ENCODE measurements at places on chromosomes 6 and 20.

GRCh38 chr6:157861814-157862213, 38.8 kb downstream of the SNX9 start:
- DNase-seq = no peak

GRCh38 chr6:56404599-56404998, 157.2 kb upstream of the COL21A1 start:
- DNase-seq = no peak

- DNase-seq = no peak
Measured at GRCh38 chr6:112085286-112086065, 1.8 kb downstream of the TUBE1 start.

GRCh38 chr20:54227241-54227640, 19.4 kb downstream of the PFDN4 start:
- DNase-seq = no peak

GRCh38 chr20:63128956-63129355, 87.0 kb downstream of the YTHDF1 start:
- DNase-seq = no peak

GRCh38 chr20:38078084-38078483, 44.5 kb downstream of the RPRD1B start:
- no peak for DNase-seq

- no peak for DNase-seq
Measured at GRCh38 chr6:37709932-37710555, 12.4 kb upstream of the MDGA1 start.

DNA sequence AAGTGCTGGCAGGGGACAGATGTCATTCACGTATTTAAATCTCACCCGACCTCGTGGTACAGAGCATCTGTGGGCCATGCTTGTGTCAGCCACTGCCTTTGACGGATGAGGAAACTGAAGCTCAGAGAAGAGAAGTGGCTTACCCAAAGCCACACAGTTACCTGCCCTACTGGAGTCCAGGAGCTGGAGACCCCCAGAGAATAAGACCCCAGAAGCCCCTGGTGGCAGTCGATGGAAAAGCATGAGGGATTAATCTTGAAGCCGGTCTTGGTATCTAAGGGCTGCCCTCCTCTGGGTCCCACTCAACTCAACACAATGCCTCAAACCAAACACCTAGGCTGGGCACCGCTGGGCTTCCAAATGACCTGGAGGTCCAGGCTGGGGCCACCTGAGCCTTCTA, 83.1 kb downstream of the GRM4 start:
- DNase-seq = no peak

GRCh38 chr20:46683011-46683667, 6.1 kb downstream of the TP53RK start:
- DNase-seq = no peak

- no peak for DNase-seq
Measured at GRCh38 chr20:58657986-58658385, 6.9 kb downstream of the STX16 start.

DNA sequence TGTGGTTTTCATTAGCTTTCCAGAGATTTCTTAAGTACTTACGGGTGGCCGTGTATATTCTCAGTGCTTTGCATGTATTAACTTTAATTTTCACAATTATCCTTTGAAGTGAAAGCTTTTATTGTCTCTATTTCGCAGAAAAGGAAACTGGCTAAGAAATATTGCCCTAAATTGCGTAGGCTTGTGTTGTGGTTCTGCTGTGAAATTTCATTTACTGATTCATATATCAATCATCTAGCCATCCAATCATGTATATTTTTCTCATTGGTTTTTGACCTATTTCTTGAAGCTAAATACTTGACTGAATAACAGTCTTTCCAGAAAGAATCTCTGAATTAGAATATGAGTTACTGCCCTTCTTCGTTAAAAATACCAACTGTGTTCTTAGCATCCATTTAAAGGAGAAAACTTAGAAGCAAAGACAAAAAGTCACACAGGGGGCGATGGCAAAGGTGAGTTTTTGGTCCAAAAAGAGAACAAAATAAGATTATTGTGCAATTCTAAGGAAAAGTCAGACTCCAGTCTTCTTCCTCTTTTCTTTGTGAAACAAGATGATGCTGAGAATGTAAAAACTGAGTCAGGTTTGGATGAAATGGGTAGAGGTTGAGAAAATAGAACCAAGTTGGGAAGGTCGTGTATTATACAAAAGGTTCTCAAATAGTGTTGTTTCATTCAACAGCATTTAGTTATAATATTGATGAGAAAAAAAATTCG, 1.4 kb downstream of the CYB5R4 start:
- no peak for DNase-seq

All from cortex of kidney (tissue), 1 donor.